NCI-H2081 treated with DMSO at 0.1 percent for 48 hours (cell line): ENCODE measurements at places on chromosomes 1 and 21.

- DNase-seq, result no peak
Measured at GRCh38 chr1:101929343-101929742, 67.4 kb downstream of the OLFM3 start.

GRCh38 chr1:4681026-4681425 is 26.6 kb downstream of the AJAP1 start:
- DNase-seq, result no peak

DNA sequence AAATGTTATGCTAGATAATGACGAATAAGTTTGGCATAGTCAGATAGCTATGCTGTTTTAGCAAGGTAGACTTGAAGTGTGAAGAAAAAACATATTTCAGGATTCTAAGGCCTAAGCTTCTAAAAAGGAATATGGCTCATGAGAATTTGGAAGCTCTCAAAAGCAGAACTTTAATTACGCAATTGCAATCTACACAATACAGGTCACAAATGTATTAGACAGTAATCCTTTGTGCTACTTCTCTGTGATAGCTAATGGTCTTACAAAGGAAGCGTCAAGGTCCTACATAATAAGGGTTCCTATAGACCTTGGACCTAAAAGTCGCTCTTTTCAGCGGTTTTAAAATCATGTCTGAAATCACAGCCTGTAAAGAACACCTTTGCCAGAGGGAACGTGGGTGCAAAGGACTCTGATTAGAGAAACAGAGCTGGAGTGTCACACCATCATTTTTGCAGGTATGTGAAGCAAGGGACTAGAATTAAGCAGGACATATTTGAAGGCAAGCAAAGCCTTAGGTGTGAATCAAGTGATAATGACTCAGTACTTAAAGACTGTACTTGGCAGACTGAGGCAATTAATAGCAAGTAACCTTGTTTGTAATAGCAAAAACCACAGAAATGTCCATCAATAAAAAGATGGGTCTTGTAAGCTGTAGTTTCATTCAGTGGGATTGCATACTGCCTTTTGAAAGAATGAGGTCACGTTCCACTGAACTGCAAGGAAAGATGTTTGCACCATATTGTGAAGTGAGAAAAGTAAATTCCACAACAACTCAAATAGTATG is 420.2 kb downstream of the KCTD3 start:
- DNase-seq, result no peak

GRCh38 chr1:50735443-50735842 is 224.6 kb downstream of the FAF1 start:
- no peak for DNase-seq

DNA sequence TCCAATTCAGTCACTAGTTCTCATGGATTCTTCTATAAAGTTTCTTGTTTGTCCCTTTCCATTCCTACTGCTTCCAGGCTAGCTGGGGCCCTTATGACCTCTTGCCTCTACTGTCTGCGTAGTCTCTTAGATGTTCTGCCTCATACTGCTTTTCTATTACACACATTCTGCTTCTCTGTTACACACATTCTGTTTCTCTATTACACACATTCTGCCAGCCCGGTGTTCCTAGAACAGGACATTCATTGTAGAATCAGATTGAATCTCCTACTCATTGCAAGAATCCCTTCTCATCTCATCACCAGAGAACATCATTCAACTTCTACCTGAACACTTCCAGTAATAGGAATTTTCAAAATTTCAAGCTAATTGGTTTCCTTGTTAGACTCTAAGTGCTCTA is 69.3 kb upstream of the QSOX1 start:
- DNase-seq, result no peak

DNA sequence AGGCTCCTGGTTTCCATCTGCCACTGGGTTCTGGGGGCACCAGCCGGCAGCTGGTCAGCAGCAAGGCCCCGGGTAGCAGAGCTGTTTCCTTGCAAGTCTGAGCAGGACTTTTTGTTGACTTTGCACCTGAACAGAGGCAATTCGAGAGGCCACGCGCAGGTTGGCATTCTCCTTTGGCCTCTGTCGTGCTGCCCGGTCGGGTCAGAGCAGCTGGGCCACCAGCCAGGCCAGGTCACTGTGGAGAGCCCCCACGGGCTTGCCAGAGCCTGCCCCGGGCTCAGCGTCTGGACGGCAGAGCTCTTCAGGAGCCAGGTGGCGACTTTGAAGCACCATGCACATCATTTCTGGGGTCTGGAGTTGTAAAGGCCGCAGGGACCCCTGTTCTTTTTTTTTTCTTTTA is 28.4 kb upstream of the TMEM52 start:
- no peak for DNase-seq

- no peak for DNase-seq
Measured at GRCh38 chr21:8991088-8991907, 1530.1 kb upstream of the TPTE start.

DNA sequence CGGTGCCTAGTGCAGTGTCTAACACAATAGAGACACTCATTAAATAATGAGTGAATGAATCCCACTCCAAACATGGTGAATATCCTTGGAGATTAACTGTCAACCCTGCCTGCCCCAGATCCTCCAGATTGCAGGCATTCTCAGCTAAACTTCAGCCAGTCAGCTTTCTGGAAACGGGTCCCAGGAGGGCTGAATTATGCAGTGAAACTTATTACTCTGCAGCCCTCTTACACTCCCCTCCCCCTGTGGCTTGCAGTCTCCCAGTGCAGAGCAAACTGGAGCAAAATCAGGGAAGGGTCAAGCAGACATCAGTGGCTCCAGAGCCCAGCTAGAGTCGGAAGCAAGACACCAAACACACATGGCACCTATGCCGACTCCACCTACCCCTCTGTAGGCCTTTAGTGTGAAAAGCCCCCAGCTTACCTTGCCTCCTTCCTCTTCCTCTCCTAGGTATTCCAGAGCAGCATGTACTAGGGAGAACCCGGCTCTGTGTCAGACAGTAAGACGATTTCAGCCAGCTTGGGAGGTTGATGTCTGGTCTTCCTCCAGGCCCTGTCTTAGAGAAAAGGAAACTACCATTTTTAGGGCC is 6.5 kb upstream of the RGS16 start:
- no peak for DNase-seq

- no peak for DNase-seq
Measured at GRCh38 chr1:2534687-2535441, 4.8 kb upstream of the HES5 start.

- peak; percentile 13 for DNase-seq
Measured at GRCh38 chr1:12272770-12273169, 42.9 kb downstream of the VPS13D start.

- DNase-seq, result no peak
Measured at GRCh38 chr1:181469829-181470228, 13.5 kb upstream of the CACNA1E start.

DNA sequence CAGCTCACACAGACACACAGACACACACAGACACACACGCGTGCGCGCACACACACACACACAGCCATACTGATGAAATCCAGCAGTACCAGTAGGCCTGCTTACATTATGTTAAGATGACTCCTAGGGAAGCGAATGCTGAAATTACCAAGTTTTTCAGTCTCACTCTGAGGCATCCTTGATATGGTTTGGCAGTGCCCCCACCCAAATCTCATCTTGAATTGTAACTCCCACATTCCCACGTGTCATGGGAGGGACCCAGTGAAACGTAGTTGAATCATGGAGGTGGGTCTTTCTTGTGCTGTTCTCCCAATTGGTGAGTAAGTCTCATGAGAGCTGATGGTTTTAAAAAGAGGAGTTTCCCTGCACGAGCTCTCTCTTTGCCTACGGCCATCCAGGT is 64.1 kb downstream of the TIAM1 start:
- DNase-seq, result no peak

GRCh38 chr1:43121256-43121900 is 50.7 kb downstream of the EBNA1BP2 start:
- no peak for DNase-seq

DNA sequence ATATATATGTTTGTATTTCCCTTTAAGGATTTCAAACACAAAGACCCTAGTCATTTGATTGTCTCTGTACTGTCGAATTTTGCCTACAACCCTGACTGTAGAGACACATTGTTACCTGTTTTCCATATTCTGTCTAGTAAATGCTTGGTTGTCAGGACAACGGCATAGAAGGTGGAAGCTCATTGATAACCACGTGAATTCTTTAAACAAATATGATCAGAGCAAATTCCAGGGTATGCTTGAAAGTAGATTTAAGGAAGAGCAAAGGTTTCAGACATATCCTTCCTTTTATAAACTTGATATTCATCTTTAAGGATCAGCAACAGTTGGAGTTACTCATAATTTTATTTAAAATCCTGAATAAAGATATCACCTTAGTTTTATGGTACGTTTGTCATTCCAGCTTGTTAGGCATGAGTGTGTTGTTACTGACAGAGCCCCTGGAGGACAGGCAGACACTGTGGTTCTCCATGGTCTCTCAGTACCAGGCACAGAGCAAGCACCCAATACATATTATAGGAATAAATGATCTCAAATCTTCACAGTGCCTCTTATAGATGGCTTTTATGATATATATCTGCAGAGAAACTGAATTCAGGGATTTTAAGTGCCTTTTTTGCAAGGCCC is 203.2 kb downstream of the FGGY start:
- DNase-seq, result no peak

- no peak for DNase-seq
Measured at GRCh38 chr21:32328595-32328994, 29.9 kb downstream of the MRAP start.

DNA sequence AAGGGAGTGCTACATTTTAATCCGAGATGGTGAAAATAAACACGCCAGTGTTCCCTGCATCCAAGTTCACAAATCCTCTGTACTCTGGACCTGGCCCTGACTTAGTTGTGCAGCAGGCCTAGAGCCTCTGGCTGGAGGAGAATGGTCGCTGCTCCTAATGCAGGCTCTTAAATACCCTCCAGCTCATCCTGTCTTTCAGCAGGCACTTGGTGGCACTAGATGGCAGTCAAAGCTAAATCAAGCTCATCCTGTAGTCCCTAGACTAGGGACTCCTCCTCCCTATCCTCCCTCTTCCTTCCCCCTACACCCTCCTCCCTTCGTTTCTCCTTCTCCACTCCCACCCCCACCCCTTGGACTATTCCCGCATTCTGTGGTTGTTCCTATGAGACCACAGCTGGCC is 41.6 kb upstream of the MTR start:
- DNase-seq, result no peak

DNA sequence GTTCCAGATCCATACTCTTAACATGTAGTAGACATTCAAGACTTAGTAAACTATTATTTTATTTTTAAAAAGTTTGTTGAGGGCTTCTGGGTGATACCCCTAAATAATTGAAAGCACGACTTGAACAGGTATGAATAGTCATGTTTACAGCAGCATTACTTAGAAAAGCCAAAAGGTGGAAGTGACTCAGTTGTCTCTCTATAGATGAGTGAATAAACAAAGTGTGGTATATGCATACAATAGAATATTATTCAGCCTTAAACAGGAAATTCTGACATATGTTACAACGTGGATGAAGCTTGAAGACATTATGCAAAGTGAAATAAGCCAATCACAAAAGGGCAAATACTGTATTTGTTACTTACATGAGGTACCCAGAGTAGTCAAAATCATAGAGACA is 26.5 kb downstream of the TSNAX start:
- no peak for DNase-seq
